ENCODE measurements at places on chromosomes 4 and X.

- DNase-seq: peak; percentile 39
Measured at GRCh38 chr4:70559211-70559830, 32.7 kb upstream of the AMBN start.

- no peak for DNase-seq
Measured at GRCh38 chr4:110487873-110488272, 11.9 kb downstream of the ENPEP start.

DNA sequence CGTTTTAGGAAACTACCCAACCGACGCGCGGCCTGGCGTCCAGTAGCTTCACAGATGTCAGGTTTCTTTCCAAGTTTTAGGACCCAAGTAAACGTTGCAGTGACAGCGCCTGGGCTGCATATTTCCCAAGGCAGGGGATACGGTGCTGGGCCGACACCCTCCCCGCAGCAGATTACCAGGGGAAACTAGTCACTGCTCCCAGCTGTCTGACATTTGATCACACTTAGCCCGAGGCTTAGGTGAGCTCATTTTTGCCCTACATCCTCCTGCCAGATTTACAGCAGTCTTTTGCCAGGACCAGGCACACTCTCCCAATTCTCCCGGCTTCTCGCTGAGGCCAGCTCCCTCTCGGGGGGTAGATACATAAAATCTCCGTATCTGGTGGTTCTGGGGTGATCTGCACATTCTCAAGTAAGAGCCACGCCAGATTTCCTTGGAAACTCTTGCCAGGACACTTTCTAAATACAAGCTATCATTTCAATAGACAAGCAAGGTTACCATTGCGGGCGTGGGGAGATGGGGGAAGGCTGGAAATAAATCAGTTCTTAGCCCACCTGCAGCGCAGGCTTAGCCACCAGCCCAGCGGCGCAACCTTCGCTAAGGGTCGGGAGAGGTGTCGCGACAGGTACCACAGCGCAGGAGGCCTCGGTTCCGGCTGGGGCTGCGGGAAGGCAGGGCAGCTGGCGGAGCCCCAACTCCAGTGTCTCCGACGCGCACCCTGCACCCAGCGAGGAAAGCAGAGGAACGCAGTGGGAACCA is 2.5 kb upstream of the SOX3 start:
- no peak for DNase-seq

DNA sequence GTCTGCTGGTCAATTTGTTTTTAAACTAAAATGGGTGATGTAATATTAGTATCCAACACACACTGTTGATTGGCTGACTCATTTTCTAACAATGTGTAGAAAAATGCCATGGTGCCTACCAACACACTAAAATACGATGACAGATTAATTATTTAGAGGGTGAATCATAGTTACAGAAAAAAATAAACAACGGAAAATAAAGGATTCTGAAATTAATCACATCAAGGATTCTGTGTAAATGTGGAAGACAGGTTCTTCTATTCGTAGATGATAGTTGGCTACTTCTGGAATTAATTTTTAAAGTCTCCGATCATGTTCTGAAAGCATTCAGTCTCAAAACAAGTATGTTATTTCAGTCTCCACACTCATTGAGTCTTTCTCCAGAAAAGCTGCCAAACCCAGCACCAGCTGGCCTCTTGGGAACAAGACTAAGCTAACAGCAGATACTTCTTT is 8.2 kb upstream of the IQCM start:
- peak; percentile 3 for DNase-seq

DNA sequence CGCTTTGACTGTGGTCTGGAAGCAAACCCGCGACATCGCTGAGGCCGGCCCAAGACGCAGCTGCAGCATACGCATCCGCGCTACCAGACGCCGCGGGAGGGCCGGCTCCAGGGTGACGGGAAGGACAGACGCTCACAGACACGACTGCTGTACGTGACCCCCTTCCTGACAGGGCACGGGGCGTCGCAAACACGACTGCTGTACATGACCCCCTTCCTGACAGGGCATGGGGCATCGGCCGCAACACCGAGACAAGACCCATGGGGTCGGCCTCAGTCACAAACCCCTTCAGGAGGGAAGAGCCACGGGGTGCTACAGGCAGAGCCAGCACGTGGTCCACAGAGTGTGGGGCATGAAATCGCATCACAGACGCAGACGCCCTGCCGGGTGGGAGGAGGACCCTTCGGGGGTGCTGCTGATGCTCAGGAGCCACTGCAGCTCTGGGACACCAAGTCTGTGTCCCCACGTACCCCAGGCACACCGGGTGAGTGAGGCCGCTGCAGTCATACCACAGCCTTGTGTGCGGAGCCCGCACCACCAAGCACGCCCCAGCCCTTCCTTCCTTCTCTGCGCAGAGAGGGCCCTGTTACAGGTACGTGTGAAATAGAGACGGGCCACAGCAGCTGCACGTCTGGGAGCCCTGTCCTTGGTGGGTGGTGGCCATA is 38.7 kb upstream of the CPLX1 start:
- DNase-seq: no peak

GRCh38 chrX:119917877-119918276 is 22.2 kb downstream of the AKAP14 start:
- no peak for DNase-seq

DNA sequence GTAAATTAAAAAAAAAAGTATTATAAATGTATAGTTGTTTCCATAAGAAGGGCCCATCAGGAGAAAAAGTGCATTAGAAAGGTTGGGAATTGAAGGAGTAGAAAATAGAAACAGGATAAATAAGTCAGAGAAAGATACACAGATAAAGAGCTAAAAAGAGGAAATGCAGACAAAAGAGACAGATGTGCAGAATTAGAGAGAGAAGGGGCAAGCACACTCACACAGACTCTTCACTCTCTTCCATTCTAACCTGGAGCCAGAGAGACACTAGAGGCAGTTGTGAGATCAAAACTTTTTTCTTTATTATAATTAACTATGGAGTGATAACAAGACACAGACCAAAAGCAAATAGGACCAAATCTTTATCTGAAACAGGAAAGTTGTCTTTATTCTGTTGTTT is 134.1 kb downstream of the CEP135 start:
- DNase-seq: no peak

DNA sequence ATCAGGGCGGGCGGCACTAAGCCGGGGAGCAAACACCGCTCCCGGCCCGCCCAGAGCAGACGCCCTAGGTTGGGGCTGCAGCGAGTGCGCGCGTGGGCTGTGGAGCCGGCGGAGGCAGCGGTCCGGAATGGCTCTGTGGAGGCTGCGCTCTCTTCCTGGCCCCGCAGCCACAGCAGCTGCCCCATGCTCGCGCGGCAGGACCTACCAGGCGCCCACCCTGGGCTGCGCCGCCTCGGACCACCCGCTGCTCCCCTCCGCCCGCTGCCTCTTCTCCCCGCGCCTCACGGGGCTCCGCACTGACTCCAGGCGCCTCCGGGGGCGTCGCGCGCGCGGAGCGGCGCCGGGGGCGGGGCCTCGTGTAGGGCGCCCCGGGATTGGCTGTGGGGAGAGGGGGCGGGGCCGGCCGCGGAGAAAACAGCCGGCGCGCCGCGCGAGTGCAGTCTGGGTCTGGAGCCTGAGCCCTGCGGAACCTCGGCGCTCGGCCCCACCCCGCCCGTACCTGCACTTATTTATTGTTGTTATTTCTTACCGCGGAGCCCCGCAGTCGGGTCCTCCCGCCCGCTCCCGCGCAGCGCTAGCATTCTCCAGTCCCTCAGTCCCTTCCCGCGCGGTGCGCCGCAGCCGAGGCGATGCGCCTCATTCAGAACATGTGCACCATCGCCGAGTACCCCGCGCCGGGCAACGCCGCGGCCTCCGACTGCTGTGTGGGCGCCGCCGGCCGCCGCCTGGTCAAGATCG is at the start of gene RASL11B:
Gene RASL11B (plus strand): TSS at position 439 of the 738 bp plus-strand sequence. CDS start 191 bp downstream, at position 630.
- DNase-seq: peak; percentile 18

DNA sequence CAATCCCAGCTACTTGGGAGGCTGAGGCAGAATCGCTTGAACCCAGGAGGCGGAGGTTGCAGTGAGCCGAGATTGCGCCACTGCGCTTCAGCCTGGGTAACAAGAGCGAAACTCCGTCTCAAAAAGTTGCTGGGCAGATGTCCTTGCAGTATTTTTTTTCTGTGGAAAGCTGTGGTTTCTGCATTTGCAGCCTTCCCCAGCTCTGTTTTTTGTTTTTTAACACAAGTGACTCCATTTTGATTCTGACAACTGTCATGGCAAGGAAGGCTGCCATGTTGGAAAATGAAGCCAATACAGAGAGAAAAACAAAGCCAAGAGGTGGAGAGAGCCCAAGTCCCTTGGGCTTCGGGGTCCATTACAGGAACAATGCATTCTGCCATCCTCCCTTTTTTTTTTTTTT is 11.7 kb upstream of the SLC10A3 start:
- DNase-seq: no peak

DNA sequence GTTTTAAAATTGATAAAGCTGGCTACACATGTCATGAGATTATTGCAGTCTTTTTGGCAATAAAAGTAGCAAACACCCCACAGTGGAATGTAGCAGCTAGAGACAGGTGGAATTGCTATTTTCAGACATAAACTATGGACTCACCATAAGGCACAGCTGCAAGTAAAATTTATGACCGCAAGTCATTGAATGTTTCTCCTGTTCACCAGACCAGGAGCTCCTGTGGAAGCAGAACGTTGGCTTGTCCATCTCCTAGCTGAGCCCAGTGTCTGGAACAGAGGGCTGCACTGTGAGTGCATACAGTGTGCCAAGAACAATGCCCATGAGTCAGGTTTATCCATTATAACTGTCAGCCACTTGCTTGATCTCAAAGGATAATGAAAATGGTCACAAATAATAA is 538.2 kb downstream of the INPP4B start:
- no peak for DNase-seq

DNA sequence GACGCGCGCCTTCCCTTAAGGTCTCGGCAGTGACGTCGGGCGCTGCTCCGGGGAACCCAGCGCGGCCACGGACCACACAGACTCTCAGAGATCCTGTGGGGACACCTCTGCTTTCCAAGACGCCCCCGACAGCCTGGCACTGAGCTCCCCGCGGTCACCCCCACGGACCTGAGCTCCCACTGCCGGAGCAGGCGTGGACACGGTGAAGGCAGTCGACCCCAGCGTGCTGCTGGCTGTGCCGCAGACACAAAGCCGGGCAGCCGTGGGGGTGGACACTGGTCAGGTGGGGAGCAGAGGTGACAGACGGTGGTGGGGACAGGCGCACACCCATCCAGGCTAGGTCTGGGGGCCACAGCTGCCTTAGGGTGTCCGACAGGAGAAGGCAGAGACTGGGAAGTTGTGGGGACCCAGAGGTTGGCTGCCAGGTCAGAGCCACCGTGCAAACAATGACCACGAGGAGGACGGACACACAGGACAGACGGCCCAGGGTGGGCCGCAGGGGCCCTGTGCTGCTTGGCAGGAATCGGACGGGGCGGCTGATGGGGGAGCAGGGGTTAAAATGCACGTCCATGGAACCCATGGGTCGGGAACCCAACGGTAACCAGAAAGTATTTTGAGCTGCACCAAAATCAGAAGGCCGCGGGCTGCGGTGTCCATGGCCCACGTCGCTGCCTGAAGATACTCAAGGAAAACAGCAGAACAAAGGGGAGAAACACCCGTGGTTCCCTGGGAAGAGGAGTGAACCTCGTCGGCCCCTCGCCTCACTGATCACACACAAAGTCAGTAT is 16.6 kb upstream of the GTPBP6 start:
- DNase-seq: no peak

GRCh38 chr4:88166608-88167007 is 8.2 kb upstream of the ABCG2 start:
- DNase-seq: no peak

DNA sequence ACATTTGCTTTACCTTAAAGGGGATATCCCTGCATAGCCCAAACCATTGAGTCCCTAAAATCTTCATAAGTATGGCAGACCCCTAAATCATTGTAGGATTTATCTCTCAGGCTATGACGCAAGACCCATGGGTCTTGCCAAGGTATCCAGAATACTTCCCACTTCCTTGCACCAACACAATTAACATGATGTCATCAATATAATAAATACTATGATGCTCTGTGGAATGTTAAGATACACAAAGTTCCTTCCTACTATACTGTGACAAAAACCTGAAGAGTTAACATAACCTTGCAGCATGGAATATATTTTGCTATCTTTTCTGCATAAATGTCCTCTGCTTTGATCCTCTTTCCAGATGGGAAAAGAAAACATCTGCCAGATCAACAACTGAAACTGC is 49.9 kb upstream of the TMEM184C start:
- no peak for DNase-seq

GRCh38 chrX:100368167-100368566 is 41.9 kb downstream of the PCDH19 start:
- no peak for DNase-seq

DNA sequence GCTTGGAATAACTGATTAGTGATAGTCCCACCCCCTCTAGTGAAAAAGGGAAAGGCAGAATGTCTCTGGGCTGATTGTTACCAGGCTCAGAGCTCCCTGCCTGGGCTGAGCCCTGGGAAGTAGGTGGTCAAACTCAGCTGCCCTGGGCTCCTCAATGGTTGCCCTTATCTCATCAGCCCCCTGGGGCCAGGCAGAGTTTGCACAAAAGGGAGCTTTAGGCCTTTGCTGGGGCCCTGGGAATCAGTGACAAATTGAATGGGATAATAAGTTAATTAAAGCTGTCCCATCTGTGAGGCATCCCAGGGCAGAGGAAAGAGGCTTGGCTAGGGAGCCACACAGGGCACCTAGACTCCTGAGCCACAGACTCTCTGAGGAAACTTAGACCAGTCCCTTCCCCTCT is 89.0 kb downstream of the EFNB1 start:
- DNase-seq: no peak

- DNase-seq: no peak
Measured at GRCh38 chr4:153039542-153040185, 103.5 kb downstream of the FHDC1 start.

GRCh38 chrX:69297506-69297905 is 132.3 kb upstream of the PJA1 start:
- DNase-seq: no peak

DNA sequence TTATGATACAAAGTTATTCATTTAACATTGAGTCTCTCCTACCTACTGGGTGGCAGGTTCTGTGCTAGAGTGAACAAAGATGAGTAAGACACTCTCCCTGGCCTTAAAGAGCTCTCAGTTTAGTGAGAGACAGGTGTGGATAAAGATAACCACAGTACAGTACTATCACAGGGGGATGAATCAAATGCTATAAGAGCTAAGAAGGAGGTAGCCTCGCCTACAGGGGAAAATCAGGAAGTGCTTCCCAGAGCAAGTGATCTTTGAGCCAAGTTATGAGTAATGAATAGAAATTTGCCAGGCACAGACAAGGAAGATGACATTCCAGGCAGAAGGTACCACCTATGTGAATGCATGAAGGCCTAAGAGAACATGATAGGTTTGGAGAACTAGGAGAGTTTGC is 3.4 kb upstream of the IGBP1 start:
- no peak for DNase-seq

DNA sequence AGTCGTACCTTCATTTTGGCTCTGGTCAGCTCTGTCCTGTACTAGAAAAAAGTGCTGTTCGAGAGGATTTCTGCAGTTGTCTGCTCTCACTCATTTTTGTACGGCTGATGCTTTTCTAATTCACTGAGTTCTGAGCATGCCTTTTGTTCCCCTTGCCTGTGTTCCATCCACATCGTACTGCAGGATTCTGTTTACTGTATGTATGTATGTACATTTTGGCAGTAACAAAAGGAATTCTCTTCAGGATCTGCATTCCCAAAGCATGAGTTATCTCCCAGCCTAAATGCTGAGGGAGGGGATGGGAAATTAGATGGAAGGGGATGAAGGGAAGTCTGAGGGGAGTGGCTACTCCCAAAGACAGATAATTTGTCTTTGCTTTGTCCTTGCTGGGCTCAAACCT is 87.6 kb downstream of the GBA3 start:
- DNase-seq: no peak

- no peak for DNase-seq
Measured at GRCh38 chr4:5112333-5113095, 61.2 kb downstream of the STK32B start.

GRCh38 chr4:91936311-91936710 is 367.5 kb upstream of the GRID2 start:
- no peak for DNase-seq
